ENCODE measurements at places on chromosomes 16 and 17.

DNA sequence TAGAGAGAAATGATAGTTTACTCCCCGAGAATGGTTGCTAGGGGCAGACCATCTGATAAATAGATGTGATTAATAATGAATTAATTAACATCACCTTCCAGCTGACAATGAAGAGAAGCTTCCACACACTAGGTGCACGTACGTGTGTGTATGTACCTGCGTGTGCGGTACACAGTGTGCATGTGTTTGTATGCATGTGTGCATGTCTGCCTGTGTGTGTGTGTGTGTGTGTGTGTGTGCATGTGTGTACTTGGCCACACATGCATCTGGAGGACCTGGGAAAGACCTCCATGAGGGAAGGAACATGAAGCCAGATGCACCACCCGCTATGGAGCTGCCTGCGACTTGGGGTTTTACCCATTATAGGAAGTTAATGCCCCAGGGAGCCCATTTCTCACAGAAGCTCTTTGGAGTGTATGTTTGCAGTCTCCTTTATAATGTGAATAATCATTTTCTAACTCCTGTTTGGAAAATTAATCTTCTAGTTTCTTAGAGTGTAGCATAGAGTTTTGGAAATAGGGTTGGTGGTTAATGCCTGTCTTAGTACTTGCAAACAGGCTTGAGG, 229.1 kb downstream of the ENGASE start:
- DNase-seq = no peak

GRCh38 chr16:2845116-2845515, 12.9 kb downstream of the PRSS22 start:
- DNase-seq = peak; percentile 29

- no peak for DNase-seq
These were observed 401.3 kb downstream of the WWOX start for GRCh38 chr16:78500659-78501270.

- peak; percentile 23 for DNase-seq
These were observed 1.4 kb upstream of the NBR1 start for GRCh38 chr17:43169561-43170139.

GRCh38 chr16:66478733-66479511, 51.8 kb downstream of the BEAN1 start:
- peak; percentile 80 for DNase-seq

DNA sequence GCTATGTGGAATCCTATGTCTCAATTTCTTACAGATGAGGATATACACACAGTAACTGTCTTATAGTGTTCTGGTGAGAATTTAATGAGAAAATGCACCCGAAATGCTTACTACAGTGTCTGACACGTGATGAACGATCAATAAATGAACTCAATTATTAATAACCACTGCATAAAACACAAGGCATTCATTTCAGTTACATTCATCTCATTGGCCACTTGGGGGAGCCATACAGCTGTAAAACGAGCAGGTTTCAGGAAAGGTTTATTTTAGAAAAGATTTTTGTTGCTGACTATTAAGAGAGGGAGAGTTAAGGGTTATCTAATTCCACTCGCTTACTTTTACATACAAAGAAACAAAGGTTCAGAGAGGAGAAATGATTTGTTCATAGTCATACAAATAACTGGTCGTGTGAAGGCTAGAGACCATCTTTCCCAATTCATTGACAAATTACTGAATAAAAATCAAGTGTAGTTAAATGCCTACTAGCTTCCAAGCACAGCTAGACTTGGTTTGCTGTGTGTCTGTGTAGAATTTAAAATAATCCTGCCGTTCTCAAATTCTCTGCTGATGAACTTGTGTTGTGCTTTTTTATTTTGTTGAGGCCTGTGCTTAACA, 160.1 kb downstream of the MAP2K4 start:
- DNase-seq = peak; percentile 34

GRCh38 chr16:66751053-66751302, 431 bp downstream of the DYNC1LI2 start:
- DNase-seq = no peak

DNA sequence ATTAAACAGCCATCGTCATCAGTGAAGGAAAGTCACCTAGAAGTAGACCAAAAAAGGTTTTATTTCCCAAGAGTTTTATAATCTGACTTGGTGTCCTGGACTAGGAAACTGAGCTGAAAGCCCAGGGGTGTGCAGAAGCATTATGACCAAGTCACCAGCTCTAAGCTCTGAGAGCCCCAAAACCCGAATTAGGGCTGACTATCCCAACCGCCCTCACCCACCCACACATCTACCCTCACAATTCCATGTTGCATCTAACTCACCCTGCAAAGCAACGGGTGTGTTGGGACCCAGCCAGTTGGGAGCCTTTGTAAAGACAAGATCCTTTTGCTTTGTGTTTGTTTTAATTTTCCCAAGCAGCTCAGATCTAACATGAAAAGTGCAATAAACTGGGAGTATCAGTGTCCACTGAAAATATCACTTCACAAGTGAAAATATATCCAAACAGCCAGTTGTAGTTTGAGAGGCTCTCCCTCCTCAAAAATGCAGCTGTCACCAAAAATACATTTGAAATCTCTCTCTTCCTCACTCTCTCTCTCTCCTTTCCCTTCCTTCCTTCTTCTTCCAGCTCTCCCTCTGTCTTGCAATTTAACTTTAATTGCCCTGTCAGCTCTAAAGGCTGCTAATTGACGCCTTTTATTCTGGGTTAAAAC, 16.2 kb upstream of the NOG start:
- no peak for DNase-seq

- no peak for DNase-seq
These were observed 824 bp downstream of the SOX8 start for GRCh38 chr16:982145-983043.

DNA sequence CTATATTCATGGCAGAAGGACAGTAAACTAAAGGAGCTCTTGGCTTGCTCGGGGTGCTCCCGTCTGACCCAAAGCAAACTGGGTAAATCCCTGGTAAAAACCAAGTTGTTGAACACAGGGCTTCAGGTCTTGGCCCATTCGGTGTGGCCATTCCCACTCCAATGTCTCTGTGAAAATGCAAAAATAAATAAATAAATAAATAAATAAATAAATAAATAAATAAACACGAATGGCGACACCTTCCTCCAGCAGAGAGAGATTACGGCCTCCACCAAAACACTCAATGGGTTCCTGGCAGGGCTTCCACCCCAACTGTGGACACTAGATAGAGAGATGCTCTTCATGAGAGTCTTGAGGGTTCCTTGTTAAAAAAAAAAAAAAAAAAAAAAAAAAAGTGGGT, 325.3 kb downstream of the SOX9 start:
- no peak for DNase-seq

- peak; percentile 96 for DNase-seq
These were observed 3.9 kb upstream of the CCDC57 start for GRCh38 chr17:82216301-82217119.

DNA sequence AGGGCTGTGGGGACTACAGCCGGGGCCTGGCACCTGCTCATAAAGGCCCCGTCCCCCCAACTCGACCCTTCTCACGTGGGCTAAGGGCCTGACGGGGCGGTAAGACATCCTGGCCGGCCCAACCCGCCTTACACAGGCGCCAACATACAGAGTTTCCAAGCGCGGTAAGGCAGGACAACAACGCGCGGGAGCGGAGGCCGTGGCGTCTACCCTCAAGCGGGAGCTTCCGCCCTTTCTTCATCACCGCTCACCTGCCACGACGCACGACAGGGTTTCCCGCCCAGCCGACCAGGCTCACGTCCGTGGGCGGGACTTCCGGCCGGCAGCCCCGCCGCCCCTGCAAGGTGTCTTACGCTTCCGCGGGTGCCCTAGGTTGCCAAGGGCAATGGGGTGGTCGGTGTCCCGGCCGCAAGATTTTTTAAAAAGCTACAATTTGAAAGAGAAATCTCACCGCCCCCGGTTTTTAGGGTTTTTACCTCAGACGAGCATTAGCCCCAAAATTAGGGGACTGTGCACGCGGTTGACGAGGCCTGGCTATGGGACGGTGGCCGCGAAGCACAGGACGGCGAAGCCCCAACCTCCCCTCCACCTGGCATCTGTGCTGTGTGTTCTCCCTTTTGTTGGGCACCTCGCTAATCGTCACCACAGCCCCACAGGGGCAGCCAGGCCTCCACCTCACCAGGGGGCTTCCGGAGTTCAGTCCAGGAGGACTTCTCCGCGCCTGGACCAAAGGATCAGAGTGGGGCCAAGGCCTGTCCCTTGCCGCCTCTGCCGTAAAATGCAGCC, at the start of gene TERB1:
Gene TERB1, minus strand, starts transcription at position 265 of the 786 bp plus-strand sequence. CDS start 4,786 bp downstream, outside the sequence.
- DNase-seq = no peak

GRCh38 chr17:63464691-63465236, 12.1 kb upstream of the ACE start:
- peak; percentile 73 for DNase-seq

- no peak for DNase-seq
These were observed 36.1 kb downstream of the USP31 start for GRCh38 chr16:23113185-23113584.

GRCh38 chr17:43661699-43662412, at the start of gene MEOX1:
Gene MEOX1 (minus strand): TSS chr17:43661922. CDS start chr17:43661534, 388 bp downstream.
- no peak for DNase-seq

- DNase-seq = no peak
These were observed 398.2 kb downstream of the SOX9 start for GRCh38 chr17:72518753-72519597.

- peak; percentile 23 for DNase-seq
These were observed 4.3 kb downstream of the SPDYE4 start for GRCh38 chr17:8753976-8754440.

- DNase-seq = peak; percentile 88
These were observed 182.6 kb downstream of the NTN1 start for GRCh38 chr17:9203771-9204425.

- DNase-seq = no peak
These were observed 358.8 kb upstream of the CCL2 start for GRCh38 chr17:33896263-33896662.

GRCh38 chr17:5237541-5238016, 2.9 kb upstream of the SCIMP start:
- DNase-seq = peak; percentile 82

DNA sequence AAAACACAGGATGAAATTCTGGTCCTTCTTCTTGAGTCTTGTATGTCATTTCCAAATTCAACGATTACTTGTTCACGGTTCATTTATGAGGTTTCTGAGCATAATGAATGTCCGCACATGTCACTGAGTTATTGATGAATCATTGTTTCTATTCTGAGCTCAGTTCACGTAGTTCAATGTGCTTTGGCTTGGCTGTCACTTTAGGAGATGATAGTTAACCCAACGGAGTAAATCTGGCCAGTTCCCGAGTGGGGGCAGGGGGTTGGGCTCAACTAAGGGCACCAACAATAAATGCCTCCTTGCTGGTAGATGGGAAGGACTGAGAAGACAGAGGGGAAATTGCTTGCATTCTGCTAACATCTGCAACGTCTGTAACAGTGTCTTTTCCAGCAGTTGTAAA, 239.4 kb upstream of the HSBP1 start:
- no peak for DNase-seq

DNA sequence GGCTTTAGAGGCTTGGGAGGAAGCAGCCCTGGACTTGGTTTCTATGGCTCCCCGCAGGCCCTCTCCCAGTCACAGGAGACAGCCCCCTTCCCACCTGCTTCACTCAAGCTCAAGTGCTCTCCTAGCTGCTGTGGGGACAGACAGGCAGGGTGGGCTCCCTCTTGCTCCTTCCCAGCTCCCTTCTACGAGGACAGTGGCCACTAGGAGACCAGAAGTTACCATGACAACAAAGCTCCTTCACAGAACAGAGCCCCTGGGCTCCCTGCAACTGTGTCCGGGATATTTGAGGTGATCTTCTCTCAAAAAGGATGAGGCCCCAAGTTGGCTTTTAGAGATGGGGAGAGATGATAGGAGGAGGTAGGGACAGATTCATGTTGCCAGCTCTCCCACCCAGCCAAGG, 116.3 kb downstream of the AMFR start:
- DNase-seq = no peak

- DNase-seq = peak; percentile 35
These were observed at the start of the genes ABI3 and GNGT2 for GRCh38 chr17:49210158-49211029. Gene ABI3 (plus strand): TSS chr17:49210707. CDS start chr17:49210725, 18 bp downstream. Gene GNGT2 (minus strand): TSS chr17:49210574. CDS start chr17:49207422, 3,152 bp downstream.

DNA sequence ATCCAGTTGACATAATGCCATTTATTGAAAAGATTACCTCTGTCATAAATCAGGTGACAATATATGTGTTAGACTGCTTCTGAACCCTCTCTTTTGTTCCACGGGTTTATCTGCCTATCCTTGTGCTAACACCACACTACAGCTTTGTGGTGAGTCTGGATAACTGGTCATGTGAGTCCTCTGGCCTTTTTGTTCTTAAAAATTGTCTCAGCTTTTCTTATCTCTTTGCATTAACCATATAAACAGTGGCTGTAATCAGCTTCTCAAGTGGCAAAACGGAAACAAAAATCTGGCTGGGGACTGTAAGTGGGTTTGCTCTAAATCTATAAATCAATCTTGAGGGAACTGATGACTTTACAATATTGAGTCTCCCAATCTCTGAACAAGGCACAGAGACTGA, 44.6 kb downstream of the STX8 start:
- no peak for DNase-seq

GRCh38 chr16:81694494-81695280, 84.4 kb upstream of the PLCG2 start:
- DNase-seq = no peak

DNA sequence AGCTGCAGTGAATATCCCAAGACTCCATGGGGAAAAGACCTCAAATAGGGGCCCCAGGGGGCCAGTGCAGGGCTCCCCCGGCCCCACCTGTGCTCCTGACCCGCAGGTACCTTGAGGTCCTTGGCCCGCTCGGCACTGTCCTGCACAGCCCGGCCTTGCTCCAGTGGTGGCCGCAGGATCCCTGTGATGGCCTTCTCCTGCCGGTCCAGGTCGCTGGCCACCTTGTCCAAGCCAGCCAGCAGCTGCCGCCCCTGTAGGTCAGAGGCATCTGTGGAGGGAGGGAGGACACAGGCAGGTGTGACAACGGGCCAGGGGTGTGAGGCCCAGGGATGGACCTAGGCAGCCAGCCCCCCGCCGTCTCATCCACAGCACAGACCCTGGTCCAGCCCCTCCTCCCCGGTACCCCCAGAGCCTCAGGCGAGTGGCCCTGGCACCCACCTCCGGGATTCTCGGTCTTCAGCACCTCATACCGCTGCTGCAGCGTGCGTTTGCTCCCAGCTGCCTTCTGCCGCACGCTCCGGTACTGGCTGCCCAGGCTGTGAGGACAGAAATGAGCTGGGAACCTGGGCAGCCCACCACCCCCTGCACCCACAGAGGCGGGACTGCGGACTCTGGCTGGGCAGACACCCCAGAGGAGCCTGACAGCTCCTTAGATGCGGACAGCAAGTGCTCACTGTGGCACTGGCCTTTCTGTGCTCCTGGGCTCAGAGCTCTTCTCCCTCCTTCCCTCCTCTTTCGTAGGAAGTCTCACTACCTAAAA, 43.7 kb downstream of the PPL start:
- DNase-seq = no peak

- no peak for DNase-seq
These were observed 5.7 kb upstream of the SALL1 start for GRCh38 chr16:51156807-51157200.
